Neural crest cell (in vitro differentiated cells): ENCODE measurements at places on chromosomes 4 and X. TPM values are rescaled to one million over a fixed set of nuclear protein-coding genes. Genes with fewer than 3 reads are reported as not detected.
A peak's percentile ranks its signal among the peaks of the same experiment; 100 is the strongest.

The MAGEB17 gene
- 0.30 TPM in 1 of 2 replicates, not detected in the other for total RNA-seq

- DNase-seq: no peak
- no peak overlapping the region for H3K4me3 ChIP-seq
- no peaks in the 10 kb centered on the region for H3K27me3 ChIP-seq
- no peaks in the 10 kb centered on the region for H3K36me3 ChIP-seq
- H3K4me1 ChIP-seq: peaks cover 10% of the 10 kb centered on the region
These were observed 4.4 kb upstream of the C4orf36 start for GRCh38 chr4:86896596-86896995.

GRCh38 chr4:186192066-186192612 is 772 bp downstream of the CYP4V2 start:
- no peaks in the 10 kb centered on the region for H3K27me3 ChIP-seq
- H3K4me3 ChIP-seq: peak overlapping the region; percentile 100
- peak overlapping the region; percentile 92 for H3K27ac ChIP-seq
- H3K4me1 ChIP-seq: peaks cover 35% of the 10 kb centered on the region
- H3K36me3 ChIP-seq: peaks cover 13% of the 10 kb centered on the region

DNA sequence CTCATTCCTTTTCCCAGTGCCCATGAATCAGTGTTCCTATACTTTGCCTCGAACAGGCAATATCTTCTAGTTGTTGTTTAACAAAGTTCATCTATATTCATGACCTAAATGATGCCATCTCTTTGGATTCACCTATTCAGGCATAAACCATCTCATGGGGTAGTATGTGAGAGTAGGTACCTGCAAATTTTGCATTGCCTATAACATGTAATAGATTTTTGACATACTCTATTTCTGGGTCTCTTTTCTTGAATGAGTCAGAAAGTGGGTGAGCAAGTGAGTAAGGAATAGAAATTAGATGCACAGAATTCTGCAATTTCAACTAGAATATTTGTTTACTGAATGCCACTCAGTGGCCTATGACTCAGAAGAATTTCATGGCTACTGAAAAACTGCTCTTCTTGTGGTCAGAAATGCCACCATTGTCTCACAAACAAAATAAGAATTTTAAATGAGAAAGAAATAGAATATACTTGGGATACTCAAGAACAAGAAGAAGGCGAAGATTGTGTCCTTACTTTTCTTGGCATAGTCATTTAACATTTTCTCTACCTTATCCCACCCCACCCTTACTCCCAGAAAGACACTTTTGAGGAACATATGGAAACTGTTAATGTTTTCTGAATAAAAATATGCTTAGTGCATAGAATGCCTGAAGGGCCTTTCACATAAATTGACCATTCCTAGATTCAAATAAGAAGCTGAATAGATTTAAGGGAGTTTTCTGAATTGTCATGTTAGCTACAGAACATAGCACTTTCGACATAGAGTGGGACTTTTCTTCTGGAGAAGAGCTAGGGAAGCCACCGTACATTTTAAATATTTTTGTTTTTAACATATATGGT is 86.8 kb downstream of the HHIP start:
- H3K27ac ChIP-seq: no peak overlapping the region
- DNase-seq: no peak
- H3K4me1 ChIP-seq: no peaks in the 10 kb centered on the region
- no peak overlapping the region for H3K4me3 ChIP-seq
- no peaks in the 10 kb centered on the region for H3K27me3 ChIP-seq

The PPP1R2C gene
- total RNA-seq: not detected in 2 replicates

DNA sequence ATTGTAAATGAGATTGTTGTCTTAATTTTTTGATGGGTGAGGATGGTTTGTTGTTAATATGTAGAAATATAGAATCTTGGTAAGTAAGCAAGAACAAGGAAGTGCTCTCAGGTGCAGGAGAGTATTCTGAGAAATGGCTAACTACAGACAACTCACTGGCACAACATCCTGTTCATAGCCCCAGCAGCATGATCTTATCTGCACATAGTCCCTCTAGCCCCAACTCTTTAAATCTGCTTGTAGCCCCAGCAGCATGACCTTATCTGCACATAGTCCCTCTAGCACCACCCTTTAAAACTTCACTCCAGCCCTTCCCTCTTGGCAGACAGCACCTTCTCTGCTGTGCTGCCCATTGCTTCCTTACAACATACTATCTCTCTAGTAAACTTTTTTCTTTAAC is 1957.1 kb upstream of the ADGRL3 start:
- peaks cover 11% of the 10 kb centered on the region for H3K4me1 ChIP-seq
- H3K27me3 ChIP-seq: no peaks in the 10 kb centered on the region
- peaks cover 3% of the 10 kb centered on the region for H3K36me3 ChIP-seq
- DNase-seq: no peak

The GAGE13 gene
- total RNA-seq: not detected in 2 replicates
